Activated T-cell treated with anti-CD3 and anti-CD28 coated beads for 4 hours (primary cell): ENCODE measurements at places on chromosomes 12 and 14.

GRCh38 chr12:100823963-100824362 lies 29.4 kb downstream of the ANO4 start:
- DNase-seq: no peak

- DNase-seq: no peak
These were observed 134.7 kb downstream of the FGD4 start for GRCh38 chr12:32533971-32534590.

GRCh38 chr14:98742001-98742400 lies 530.0 kb downstream of the BCL11B start:
- DNase-seq: no peak

DNA sequence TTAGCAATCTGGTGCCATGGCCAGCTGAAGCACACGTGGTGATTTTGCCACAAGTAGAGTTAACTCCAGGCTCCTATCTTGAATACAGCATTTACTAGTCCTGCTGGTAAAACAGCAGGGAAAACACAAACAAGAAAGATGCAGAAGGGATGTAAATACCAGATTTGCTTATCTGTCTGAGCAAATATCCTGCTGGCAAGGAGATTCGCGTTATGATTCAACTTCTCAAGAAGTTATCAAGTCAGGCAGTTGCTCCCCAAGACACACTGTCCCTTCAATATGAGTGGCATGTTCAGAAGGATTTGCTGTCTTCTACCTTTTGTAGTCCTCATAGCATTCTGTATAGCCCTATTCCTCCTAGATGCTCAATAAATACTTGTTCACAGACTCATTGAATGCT lies 171.2 kb upstream of the EGLN3 start:
- DNase-seq: no peak

DNA sequence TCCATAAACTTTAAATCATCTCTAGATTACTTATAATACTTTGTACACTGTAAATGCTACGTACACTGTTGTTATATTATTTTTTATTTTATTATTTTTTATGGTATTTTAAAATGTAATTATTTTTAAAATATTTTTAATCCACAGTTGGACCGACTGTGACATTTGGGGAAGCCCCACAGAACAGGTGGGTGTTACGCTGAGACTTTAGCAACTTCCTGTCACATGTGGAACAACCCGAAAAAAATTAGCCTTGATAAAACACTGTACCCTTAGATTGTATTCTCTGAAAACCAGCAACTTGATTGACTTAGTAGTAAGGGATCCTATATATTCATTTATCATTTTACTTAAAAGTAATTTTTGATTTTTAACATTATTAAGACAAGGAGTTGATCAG lies 1755.7 kb upstream of the SEL1L start:
- DNase-seq: no peak

GRCh38 chr12:122834104-122834920 lies 945 bp upstream of the HIP1R start:
- DNase-seq: no peak

DNA sequence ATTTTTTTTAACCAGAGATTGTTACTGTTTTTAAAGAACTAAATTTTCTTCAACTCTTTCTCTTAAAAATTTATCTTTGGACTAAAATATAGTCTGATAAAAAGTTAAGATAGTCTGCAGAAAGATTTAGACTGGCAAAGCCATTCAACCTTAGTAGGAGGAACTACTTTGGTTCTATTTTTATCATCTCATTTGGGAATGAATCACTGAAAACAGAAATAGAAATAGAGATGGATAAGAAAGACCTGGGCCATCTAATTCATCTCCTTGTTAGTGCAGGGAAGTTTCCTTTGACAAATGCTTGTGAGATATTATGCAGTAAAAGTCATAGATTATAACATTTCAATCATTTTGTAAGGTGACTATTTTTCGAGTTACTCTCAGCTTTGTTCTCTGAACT lies 263.2 kb upstream of the NPAS3 start:
- DNase-seq: no peak

GRCh38 chr12:131613678-131614077 lies 97.2 kb upstream of the SFSWAP start:
- DNase-seq: no peak

DNA sequence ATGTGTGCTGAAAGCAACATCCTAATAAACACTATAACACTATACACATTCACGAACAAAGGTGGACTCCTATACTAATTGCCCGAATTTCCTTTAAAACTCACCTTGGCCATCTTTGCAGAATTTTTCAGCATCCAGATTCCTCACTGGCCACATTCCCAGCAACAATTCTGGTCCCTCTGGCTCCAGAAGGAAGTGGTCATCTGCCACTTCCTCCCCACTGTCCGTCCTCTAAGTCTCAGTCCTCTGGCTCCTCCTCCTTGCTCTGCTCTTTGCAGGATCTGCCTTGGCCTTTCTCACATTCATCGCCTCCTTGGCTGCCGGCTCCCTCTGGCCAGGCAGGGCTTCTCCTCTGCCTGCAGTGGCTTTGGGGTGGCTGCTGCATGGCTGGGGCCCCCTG lies 426.0 kb downstream of the FUT8 start:
- no peak for DNase-seq

DNA sequence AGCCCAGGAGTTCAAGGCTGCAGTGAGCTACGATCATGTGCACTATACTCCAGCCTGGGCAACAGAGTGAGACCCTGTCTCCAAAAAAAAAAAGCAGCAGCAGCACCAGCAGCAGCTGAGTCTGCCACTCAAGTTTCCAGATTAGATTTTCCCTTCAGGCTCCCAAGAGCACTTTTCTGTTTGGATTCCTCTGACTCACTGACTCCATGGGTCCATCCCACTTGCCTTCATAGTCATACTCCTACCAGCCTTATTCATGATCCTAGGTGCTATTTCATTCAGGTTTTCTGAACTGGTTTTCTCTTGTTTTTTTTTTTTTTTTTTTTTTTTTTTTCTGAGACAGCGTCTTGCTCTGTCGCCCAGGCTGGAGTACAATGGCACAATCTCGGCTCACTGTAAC lies 6.8 kb upstream of the TWF1 start:
- DNase-seq: no peak

DNA sequence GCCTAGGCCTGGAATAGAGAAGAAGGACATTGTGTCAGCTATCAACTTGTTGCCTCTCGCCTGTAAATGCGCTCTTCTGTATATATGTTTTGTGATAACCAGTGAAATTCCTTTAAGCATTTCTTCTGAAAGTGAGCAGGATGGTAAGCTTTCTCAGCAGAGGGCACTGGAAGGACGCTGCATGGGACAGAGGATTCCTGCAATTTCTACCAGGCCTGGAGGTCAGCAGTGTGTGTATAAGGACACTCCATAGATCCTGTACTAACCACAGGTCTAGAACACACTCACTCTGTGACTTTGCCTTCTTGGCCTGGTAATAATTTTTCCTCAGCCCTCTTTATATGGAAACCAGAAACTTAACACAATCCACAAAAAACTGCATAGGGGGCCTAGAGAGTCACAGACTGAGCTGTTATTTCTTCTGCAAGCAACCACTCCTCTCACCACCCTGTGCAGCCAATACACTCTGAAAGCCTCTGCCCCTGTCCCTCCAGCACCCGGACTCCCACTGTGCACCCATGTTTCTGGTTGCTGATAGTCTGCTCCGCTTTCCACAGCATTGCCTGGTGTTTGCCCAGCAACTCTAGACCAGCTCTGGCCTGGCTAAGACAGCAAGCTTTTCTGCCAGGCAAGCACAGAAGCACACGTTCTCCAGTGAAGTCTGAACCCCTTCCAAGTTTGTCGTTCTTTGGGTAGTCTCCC lies 94.0 kb upstream of the RMST start:
- DNase-seq: no peak

- DNase-seq: no peak
These were observed 612.0 kb downstream of the FLRT2 start for GRCh38 chr14:86141966-86142365.

- DNase-seq: no peak
These were observed 59.2 kb downstream of the TRIM9 start for GRCh38 chr14:51035611-51036192.
